ENCODE measurements at places on chromosomes 2 and 18. TPM values are rescaled to one million over a fixed set of nuclear protein-coding genes. Genes with fewer than 3 reads are reported as not detected.

OSBPL1A gene
- 47.2 TPM for polyA plus RNA-seq

ING5 gene
- polyA plus RNA-seq, result 26.1 TPM

SERPINB3 gene
- polyA plus RNA-seq, result not detected

SETBP1 gene
- polyA plus RNA-seq, result 25.7 TPM

PKDCC gene
- 4.1 TPM for polyA plus RNA-seq

PTPRN gene
- 145 TPM for polyA plus RNA-seq

MROH2A gene
- not detected for polyA plus RNA-seq

ANKRD44 gene
- 2.5 TPM for polyA plus RNA-seq

LYPD6B gene
- 0.22 TPM for polyA plus RNA-seq

MSTN gene
- polyA plus RNA-seq, result not detected

DCDC2C gene
- polyA plus RNA-seq, result not detected

POTEI gene
- not detected for polyA plus RNA-seq

CNTNAP5 gene
- polyA plus RNA-seq, result 0.90 TPM

CTDP1 gene
- polyA plus RNA-seq, result 13.1 TPM

TLX2 gene
- 0.20 TPM for polyA plus RNA-seq

IMMT gene
- 60.9 TPM for polyA plus RNA-seq

HOXD12 gene
- 1.3 TPM for polyA plus RNA-seq

GALR1 gene
- polyA plus RNA-seq, result 0.10 TPM

CSRNP3 gene
- 1.1 TPM for polyA plus RNA-seq

DUSP11 gene
- polyA plus RNA-seq, result 9.5 TPM

MATN3 gene
- polyA plus RNA-seq, result 2.0 TPM

AOX1 gene
- polyA plus RNA-seq, result 0.44 TPM

ALK gene
- 0.41 TPM for polyA plus RNA-seq

INHBB gene
- polyA plus RNA-seq, result 13.9 TPM

GKN2 gene
- polyA plus RNA-seq, result not detected

KCNJ3 gene
- polyA plus RNA-seq, result 3.1 TPM

VSNL1 gene
- 124 TPM for polyA plus RNA-seq

TXNDC9 gene
- 6.7 TPM for polyA plus RNA-seq

LONRF2 gene
- 5.4 TPM for polyA plus RNA-seq

ZBTB14 gene
- 9.9 TPM for polyA plus RNA-seq

C2orf78 gene
- not detected for polyA plus RNA-seq

CNGA3 gene
- polyA plus RNA-seq, result 10.8 TPM

LHCGR gene
- not detected for polyA plus RNA-seq

C2orf74 gene
- 19.2 TPM for polyA plus RNA-seq

MEP1B gene
- not detected for polyA plus RNA-seq

STARD6 gene
- polyA plus RNA-seq, result 0.75 TPM

COL4A3 gene
- 0.15 TPM for polyA plus RNA-seq

DSG4 gene
- polyA plus RNA-seq, result not detected
